Ascending aorta (tissue), 2 donors: ENCODE measurements at places on chromosomes 12 and 14. TPM values are rescaled to one million over a fixed set of nuclear protein-coding genes. Genes with fewer than 3 reads are reported as not detected.

The PRIMA1 gene
- 9.4 TPM for total RNA-seq

The CLEC1B gene
- not detected for total RNA-seq

The HSPA2 gene
- 22.9 TPM for total RNA-seq

The TMEM229B gene
- 5.5 TPM for total RNA-seq

The ERP27 gene
- not detected for total RNA-seq

The IRAK3 gene
- total RNA-seq: 35.9 TPM

The FAM222A gene
- 3.3 TPM for total RNA-seq

The KRT6A gene
- 3.4 TPM for total RNA-seq

The CACNA1C gene
- 102 TPM for total RNA-seq

The CMKLR1 gene
- 45.3 TPM for total RNA-seq

The MYH6 gene
- total RNA-seq: not detected

The ALG10B gene
- 9.2 TPM for total RNA-seq

The TAS2R8 gene
- not detected for total RNA-seq

The SYNDIG1L gene
- total RNA-seq: not detected

The KRT80 gene
- not detected for total RNA-seq

The ANHX gene
- total RNA-seq: not detected

The SCN8A gene
- 2.0 TPM for total RNA-seq

The GYS2 gene
- not detected for total RNA-seq

The M6PR gene
- 72.2 TPM for total RNA-seq

The RHOJ gene
- total RNA-seq: 12.9 TPM

The ACOT4 gene
- total RNA-seq: 1.9 TPM

The EPS8 gene
- total RNA-seq: 94.6 TPM

The HOXC9 gene
- total RNA-seq: 1.2 TPM

The SALL2 gene
- 18.0 TPM for total RNA-seq

The MANSC4 gene
- total RNA-seq: not detected

The KCNA1 gene
- total RNA-seq: not detected

The TAS2R42 gene
- total RNA-seq: not detected

The ART4 gene
- total RNA-seq: 40.4 TPM

The PLEKHD1 gene
- total RNA-seq: not detected

The DAO gene
- total RNA-seq: not detected

The SH2B3 gene
- 124 TPM for total RNA-seq

The BICDL1 gene
- not detected for total RNA-seq

The KITLG gene
- 13.2 TPM for total RNA-seq

The PLXNC1 gene
- 1.8 TPM for total RNA-seq

The BDKRB2 gene
- 7.9 TPM for total RNA-seq

The AVPR1A gene
- total RNA-seq: 32.4 TPM

The ACSM4 gene
- not detected for total RNA-seq

The TAS2R13 gene
- total RNA-seq: 1.4 TPM

The EEF1AKMT3 gene
- total RNA-seq: 2.1 TPM

The KRT81 gene
- not detected for total RNA-seq

The MYF6 gene
- not detected for total RNA-seq

The FLVCR2 gene
- total RNA-seq: 3.4 TPM

The ARHGEF25 gene
- 47.8 TPM for total RNA-seq

The A2M gene
- 846 TPM for total RNA-seq

The BEGAIN gene
- 5.9 TPM for total RNA-seq

The KRT79 gene
- not detected for total RNA-seq

The CLEC9A gene
- total RNA-seq: not detected

The SIVA1 gene
- total RNA-seq: 410 TPM

The DLK1 gene
- total RNA-seq: 7.2 TPM

The MIP gene
- not detected for total RNA-seq

The PRH2 gene
- not detected for total RNA-seq

The TSPAN11 gene
- total RNA-seq: 5.2 TPM

The TAS2R9 gene
- total RNA-seq: not detected

The FAM90A1 gene
- not detected for total RNA-seq
